ENCODE measurements at places on chromosomes 12 and 14.

- no peak for DNase-seq
These were observed 8.8 kb downstream of the IKBIP start for GRCh38 chr12:98635657-98636323.

- DNase-seq: no peak
These were observed 4.9 kb downstream of the GSTZ1 start for GRCh38 chr14:77325746-77326094.

GRCh38 chr14:83561261-83561660 is 1968.7 kb upstream of the FLRT2 start:
- no peak for DNase-seq

DNA sequence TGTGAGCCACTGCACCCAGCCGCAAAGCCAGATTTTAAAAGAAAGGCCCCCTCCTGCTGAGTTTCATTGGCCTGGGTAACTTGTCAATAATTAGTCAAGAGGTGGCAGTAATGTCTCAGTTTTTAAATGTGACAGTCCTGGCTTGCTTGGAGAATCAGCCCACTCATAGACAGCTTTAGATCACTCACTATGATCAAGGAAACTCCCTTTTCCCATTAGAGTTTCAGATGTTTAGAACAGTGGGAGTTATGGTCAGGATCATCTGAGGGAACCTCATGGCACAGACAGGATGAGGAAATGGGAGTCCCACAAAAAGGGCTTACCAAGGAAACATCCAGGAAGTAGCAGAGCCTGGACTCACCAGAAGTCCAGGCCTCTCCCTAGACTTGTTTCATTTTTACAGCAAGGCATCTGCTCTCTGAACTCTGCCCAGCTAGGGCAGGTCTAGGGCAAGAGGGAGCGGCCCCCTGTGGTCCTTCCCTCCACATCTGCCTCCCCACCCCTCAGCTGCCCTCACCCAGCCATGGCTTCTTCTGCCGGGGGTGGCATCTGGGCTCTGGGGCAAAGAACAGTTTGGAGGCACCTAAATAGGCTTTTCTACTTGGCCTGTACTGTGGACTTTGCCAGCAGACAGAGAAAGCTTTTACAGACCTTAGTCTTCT is 11.2 kb downstream of the BCL2L14 start:
- peak; percentile 53 for DNase-seq

GRCh38 chr14:64704143-64704742 is at the start of gene PLEKHG3:
Gene PLEKHG3, plus strand, starts transcription at chr14:64704424. Its CDS starts 23,208 bp downstream, at chr14:64727632.
- peak; percentile 45 for DNase-seq

GRCh38 chr14:99980299-99980698 is 84.9 kb upstream of the EVL start:
- no peak for DNase-seq

DNA sequence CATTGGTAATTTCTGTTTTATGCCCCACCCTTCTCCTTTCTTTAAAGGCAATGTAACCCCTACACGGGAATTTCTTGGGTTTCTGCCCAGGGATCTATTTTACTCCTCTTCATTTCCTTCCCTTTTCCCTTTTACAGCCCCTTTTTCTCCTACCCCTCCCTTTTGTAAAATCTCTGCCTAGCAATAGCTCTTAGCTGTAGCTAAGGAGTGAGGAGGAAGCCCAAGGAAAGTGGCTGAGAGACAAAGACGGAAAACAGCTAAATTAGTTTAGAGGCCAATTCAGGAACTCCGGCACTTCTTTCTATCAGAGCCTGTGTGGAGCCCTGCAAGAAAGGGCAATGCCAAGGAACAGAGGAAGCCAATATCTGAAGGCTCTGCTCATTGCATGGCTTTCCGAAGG is 40.3 kb downstream of the SOCS2 start:
- DNase-seq: no peak

- no peak for DNase-seq
These were observed 372.3 kb upstream of the KITLG start for GRCh38 chr12:88952562-88952942.

GRCh38 chr12:54521293-54522060 is 23.9 kb downstream of the NCKAP1L start:
- DNase-seq: no peak

DNA sequence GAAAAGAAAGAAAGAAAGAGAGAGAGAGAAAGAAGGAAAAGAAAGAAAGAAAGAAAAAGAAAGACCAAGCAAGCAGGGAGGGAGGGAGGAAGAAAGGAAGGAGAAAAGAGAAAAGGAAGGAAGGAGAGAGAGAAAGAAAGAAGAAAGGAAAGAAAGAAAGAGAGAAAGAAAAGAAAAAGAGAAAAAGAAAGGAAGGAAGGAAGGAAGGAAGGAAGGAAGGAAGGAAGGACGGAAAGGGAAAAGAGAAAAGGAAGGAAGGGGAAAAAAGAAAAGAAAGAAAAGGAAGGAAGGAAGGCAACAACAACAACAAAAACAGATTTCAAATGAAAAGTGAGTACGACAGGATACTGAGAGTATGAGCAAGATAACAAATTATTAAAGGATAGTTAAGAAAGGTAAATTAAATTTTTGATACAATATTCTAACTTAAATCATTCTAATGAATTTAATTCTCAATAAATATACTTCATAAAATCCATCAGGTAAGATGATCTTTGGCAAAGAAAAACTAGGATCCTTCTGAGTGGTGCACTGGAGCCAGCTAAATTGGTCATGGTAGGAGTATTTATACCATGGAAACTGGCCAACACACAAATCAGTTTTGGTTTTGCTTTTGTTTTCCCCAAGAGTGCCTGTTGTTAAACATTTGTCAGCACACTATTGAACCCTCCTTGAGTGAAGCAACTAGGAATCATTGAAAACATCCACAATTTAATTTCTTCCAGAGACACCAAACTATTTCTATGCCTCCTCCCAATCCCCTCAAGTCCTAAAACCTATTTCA is 56.1 kb upstream of the DYRK2 start:
- no peak for DNase-seq

DNA sequence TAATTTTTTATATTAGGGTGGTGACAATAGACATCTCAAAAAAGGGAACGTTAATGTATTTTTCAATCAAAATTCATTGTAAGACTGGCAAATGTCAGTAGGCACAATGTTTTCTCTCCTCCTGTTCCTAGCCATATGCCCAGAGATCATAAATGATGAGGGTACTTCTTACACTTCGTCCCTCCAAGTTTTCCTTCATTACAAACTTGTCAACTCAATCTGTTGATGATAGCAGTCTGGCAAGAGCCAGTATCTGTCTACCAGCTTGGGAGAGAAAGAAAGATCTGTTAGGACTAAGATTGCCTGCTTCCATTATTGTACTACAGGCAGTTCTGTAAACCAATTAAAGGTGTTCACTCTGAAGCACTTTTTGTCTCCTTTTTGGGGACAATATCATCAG is 130.9 kb upstream of the DAAM1 start:
- DNase-seq: no peak

DNA sequence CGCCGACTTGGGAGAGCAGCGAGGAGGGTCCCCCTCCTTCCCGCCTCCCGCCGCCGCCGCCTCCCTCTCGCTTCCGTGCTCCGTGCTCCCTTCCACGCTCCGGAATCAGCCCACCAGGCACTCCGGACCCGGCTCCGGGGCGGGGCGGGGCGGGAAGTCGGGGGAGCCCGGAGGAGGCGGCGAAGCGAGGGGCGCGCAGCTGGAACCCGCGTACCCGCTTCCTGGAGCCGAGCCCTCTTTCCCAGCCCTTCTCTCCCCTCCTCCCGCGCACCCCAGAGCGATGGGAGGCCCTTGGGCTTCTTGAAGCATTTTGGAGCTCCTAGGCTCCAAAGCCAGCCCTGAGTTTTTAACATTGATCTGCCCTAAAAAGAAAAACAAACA is at the start of gene SYNDIG1L:
Gene SYNDIG1L, minus strand, starts transcription at position 9 of the 381 bp plus-strand sequence. CDS start 16,466 bp downstream, outside the sequence.
- DNase-seq: no peak

- DNase-seq: no peak
These were observed 5.8 kb upstream of the KRT80 start for GRCh38 chr12:52197371-52198231.

- no peak for DNase-seq
These were observed 8.7 kb downstream of the PPP2R5C start for GRCh38 chr14:101770183-101770582.

GRCh38 chr12:132302466-132303358 is 26.7 kb downstream of the GALNT9 start:
- DNase-seq: peak; percentile 25

DNA sequence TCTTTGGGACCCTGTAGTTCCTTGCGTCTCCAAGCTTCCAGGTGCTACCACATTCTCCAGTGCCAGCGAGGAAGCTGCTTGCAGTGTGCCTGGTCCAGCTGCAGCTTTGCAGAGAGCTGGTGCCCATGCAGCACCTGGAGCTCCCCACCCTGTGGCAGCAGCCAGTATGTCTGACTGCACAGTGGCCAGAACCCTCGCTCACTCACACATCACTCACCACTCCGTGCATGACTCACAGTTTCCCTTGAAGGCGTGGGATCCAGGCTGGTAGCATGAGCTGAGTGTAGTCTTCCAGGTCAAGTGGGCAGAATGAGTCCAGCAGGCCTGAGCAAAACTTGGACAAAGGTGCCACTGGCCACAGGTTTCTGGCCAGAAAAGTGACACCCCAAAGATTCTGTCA is 33.6 kb downstream of the SDR9C7 start:
- DNase-seq: peak; percentile 44

- no peak for DNase-seq
These were observed 569 bp upstream of the ARHGEF40 start for GRCh38 chr14:21069388-21070082.

DNA sequence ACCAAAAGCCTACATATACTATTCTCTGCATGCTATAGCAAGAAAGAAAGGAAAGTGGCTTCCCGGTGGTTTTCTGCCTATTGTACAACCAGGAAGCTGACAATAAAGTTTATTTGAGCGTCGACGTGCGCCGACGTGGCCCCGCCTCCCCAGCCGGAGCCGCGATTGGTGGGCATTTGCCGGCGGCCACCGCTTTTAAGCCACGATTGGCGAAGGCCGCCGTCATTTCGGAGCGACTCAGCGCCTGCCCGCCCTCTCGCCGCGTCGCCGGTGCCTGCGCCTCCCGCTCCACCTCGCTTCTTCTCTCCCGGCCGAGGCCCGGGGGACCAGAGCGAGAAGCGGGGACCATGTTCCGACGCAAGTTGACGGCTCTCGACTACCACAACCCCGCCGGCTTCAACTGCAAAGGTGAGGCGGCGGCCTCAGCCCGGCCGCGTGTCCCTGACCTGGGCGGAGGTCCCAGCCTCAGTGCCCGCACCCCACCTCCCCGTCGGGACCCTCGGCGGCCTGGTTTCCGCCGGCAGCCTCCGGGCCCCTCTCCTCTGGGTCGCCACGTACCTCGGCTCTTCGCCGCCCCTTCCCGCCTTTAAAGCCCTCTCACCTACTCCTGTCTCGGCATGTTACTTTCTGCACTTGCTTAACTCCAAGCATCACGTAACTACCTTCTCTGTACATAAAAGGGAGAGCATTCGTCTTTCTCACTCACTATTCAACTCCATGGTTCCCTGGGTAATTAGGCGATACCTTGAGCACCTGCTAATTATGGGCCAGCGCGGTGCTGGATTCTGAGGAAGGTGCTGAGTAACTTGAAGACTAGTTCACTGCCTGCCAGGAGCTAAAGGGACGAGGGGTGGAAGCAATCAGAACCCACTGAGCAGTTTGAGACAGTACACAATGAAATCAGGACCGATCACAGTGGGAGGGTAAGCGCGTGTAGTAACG is at the start of gene RTRAF:
Gene RTRAF, plus strand, starts transcription at position 254 of the 942 bp plus-strand sequence. Its CDS starts 94 bp downstream, at position 348.
- peak; percentile 96 for DNase-seq

DNA sequence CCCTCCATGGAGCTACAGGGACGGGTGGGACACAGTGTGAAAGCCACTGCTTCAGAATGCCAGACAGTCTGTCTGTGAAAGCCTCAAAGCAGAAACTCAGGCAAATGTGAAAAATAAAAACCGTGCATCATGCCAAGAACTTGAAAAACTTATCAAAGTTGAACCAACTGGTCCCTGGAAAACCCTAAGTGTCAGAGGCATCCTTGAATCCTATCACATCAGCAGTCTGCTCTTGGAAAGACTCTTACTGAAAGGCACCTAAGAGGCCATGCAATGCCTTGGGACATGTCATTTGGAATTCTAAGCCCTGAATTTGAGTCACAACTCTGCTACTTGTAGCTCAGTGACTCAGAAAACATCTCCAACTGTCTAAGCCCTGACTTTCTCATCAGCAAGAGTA is 62.4 kb upstream of the GRIN2B start:
- DNase-seq: no peak

GRCh38 chr14:35331605-35332516 is 39.7 kb downstream of the PSMA6 start:
- peak; percentile 76 for DNase-seq

DNA sequence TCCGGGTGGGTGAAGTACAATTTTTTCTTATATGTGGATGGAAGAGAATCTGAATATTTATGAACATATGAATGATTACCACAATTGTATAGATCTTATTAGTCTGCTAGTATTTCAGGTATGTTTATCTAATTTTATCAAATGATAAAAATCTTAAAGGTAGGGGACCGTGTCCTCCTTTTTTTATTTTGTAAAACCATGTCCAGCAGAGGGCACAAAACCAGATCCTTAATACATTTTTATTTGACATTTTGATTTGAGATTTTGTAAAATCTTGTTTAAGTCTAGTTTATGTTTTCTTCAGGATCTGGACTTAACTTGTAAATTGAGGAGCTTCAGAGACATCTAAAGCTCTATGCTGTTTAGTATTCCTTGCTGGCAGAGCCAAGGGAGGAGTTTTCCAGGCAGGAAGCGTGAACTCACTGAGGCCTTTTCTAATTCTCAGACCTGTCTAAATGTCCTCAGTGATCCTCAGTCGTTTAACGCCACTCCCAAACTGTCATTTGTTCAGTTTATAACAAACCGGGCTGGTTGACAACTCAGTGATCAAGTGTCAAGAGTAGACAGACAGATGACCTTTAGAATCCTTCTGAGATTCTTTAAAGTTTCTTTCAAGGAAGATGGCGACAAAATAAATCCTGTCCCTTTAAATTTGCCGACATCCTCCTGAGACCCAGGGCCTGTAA is 263.9 kb downstream of the KTN1 start:
- no peak for DNase-seq

GRCh38 chr14:54194501-54194900 is 202.3 kb upstream of the CDKN3 start:
- DNase-seq: no peak

GRCh38 chr12:132170094-132170636 is 25.9 kb downstream of the NOC4L start:
- DNase-seq: no peak

DNA sequence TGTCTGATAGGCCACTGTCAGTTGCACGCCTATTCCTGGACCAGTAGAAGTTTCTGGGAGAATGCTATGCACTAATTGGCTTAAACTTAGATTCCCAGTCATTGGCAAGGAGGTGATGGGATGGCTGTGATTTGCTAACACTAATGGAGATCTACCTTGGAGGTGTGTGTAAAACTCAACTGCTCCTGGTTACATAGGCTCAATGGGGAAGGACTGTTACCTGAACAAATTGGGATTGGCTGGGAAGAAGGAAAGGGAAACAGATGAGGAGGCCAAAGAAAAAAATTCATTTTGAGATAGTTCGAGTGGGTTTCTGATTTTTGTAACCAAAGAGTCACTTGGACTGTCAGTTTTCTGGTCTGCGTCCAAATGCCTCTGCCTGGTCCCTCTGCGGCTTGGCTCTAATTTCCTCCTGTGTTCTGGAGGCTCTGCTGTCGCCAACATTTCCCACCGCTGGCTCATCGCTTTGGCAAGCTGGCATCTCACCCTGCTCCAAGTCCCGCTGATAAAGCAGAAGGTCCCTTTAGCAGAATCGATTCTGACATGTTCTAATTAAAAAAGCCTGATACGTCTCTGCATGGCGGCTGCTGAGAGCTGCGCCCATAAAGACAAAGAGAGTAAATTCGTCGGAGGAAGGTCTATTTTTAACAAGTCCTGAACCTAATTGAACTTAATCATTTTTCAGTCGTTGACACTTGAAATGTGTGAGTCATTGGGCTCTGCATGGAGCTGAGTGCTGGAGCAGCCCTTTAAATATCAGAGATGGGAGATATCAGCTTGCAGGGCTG is 2.0 kb upstream of the CCDC63 start:
- no peak for DNase-seq

- no peak for DNase-seq
These were observed 341.2 kb downstream of the NPAS3 start for GRCh38 chr14:33279865-33280264.
